Stimulated activated CD8-positive, alpha-beta memory T cell treated with anti-CD3 and anti-CD28 coated beads, Interleukin-4, amount 100 ng/mL, for 1 hour (primary cell): ENCODE measurements at places on chromosomes 7 and 10.

- DNase-seq, result no peak
Measured at GRCh38 chr7:3552499-3552898, 251.4 kb downstream of the SDK1 start.

DNA sequence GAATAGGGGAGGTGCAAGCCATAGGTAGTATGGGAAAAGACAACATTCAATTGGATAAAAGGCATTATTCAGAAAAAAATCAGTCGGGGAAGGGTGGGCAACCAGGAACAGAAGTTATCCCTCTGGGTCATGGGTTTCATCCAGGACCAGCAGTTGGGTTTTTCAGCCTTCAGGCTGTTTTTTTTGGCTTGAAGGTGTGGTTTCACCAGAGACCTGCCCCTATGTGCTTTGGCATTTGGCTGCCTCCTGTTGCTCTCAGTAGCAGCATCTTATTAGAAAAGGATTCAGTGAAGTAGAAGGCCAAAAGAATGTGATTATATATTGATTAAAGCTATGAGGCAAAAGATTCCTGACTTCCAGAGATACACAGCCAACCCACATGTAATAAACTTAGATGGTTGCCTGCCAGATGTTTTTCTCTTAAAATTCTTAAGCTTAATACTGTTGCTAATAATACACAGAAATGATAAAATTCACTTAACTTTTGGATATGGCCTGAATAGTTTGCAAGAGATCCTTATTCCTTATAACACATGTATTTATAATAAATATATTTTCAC lies 251.7 kb upstream of the CSTF2T start:
- no peak for DNase-seq

DNA sequence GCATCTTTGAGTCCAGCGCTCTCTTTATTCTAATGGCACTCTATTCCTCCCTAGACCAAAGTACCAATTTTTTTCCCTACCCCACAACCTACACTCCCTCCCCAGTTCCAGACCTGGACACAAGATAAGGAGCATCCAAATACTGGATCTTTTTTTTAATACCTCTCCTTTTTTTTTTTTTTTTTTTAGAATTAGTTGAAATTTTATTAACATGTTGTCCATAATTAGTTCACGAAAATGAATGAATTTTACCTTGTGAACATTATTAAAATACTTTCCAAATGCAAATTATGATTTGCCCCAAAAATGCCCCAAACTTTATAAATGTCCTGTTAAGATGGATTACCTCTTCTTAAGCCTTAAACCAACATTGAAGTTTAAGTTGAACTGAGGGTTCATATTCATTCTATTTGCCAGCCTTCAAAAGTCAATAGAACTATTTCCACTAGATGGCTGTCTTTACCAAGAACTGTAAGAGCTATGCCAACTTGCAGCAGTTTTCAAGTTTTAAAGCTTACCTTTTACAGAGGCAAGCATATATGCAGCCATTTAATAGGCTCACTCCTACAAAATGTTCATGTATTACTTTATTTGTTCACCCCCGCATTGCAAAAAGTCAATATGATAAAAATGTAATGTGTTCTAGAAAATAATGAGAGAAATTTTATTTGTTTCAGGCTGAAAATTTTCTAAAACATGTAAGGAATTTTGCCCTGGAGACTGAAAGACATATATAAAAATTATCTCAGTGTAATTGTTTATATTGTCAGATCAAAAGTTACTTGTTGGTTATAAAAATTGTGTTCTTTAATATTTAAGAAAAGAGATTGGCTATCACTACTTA lies 39.7 kb upstream of the TNKS2 start:
- DNase-seq, result no peak

- DNase-seq, result no peak
Measured at GRCh38 chr7:46109437-46109836, 188.4 kb upstream of the IGFBP3 start.

DNA sequence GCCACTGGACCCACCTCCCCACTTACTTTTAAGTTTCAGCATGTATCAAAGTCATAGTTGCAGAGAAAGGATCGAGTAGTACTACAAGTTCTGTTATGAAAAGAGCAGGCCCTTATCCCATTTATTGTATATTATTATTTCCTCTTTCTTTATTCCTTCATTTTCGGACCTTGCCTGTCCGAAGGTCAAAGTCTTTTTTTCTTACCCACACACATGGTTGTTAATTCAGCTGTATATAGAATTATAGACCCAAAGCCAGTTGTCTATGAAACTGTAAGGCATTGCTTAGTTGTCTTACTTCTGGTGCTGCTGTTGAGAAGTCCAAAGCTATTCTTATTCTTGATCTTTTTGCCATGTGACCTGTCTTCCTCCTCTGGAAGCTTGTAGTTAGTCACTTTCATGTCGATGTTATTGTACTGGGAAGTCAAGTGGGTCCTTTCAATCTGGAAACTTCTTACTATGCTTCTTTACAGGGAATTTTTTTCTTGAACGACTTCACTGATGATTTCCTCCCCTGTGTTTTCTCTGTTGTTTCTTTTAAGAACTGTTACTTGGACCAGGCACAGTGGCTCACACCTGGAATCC lies 8.3 kb downstream of the NUDT5 start:
- DNase-seq, result no peak

GRCh38 chr10:58993480-58994221 lies 182.8 kb upstream of the PHYHIPL start:
- DNase-seq, result no peak

DNA sequence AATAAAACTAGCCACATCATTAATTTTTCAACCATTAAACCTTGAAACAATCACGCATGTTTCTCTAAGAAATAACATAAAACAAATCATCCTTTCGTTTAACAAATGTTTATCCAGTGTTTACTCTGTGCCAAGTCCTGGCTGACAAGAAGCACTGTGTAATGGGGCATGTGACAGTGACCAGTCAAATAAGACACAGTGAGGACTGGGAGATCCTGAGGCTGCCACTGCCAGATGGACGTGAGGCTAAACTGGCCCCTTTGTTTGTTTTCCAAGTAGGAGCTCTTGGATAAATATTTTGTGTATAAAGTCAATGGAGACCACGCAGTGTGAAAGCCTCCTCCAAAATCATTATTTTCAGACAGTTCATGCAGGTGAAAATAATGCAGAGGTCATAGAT lies 626.2 kb downstream of the SUGCT start:
- no peak for DNase-seq

DNA sequence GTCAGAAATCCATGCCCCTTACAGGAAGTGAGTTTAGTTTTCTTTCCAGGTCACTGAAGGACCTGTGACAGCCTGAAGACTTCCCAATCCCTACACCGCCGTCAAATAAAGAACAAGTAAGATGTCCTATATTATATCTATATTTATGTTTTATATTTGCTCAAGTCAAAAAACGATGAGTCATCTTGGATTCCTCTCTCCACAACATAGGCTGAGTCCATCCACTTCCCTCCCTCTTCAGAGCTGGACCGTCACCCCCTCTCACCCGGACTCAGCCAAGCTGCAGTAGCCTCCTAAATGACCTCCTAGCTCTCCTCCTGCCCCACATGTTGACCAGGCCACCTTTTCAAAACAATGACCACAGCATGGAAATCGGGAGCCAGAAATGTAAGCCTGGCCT lies 53.5 kb downstream of the GLI3 start:
- no peak for DNase-seq

GRCh38 chr10:35554036-35554435 lies 51.1 kb upstream of the GJD4 start:
- DNase-seq, result no peak

- DNase-seq, result no peak
Measured at GRCh38 chr7:19709249-19709578, 377 bp upstream of the POLR1F start.

DNA sequence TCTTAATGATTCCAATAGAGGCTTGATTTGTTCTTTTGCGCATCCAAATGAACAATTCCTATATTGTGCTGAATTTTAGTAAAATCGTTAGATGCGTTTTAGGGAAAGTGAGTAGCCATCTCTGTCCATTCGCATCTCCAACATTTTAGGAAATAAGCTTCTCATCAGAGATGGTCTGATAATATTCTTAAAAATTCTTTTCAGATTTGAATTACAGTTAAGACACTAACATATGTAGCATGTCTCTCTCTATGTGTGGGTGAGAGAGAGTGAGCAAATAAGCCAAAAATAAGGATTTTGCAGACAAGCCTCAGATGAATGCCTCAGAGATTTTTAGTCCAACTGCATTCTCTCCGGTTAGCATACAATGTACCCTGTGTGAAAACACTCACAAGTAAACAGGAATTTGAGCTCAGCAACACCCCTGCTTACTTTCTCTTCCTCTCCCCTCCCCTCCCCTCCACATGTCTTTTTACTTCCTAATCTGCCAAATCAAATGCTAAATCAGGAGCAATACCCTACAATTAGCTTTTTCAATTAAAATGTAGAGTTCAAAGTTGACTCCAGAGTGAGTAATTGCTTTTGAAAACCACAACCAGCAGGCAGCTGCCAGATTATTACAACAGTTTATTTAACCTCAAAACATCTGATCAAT lies 354.4 kb downstream of the CRPPA start:
- no peak for DNase-seq

- DNase-seq, result no peak
Measured at GRCh38 chr10:6305401-6306321, 102.9 kb downstream of the PFKFB3 start.

- DNase-seq, result no peak
Measured at GRCh38 chr7:125878988-125879387, 949.4 kb upstream of the POT1 start.

- DNase-seq, result peak; percentile 19
Measured at GRCh38 chr10:100510533-100511308, 8.9 kb downstream of the SEC31B start.

- no peak for DNase-seq
Measured at GRCh38 chr10:91787810-91788209, 10.4 kb upstream of the TNKS2 start.

- DNase-seq, result no peak
Measured at GRCh38 chr7:72187179-72187578, 225.0 kb downstream of the CALN1 start.

- DNase-seq, result no peak
Measured at GRCh38 chr10:117609095-117609795, 66.7 kb downstream of the EMX2 start.

DNA sequence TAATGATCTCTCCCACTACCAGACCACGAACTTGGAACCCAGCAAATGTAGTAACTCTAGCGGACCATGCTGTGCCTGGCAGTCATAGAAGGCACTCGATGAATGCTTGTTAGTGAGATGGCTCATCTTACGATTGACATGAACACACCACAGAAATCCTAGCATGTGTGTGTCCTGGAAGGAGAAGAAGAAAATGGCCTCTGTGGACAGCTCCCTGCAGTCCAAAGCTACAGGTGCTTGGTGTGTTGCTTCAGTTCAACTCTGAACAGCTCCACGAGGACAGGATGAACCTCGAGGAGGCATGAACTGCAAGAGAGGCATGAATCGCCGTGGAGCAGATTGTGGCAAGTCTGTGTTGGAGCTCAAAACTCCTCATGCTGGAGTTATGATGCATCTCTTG lies 93.5 kb downstream of the KLF6 start:
- DNase-seq, result no peak

- no peak for DNase-seq
Measured at GRCh38 chr7:4765776-4766490, 9.5 kb upstream of the AP5Z1 start.

- DNase-seq, result peak; percentile 35
Measured at GRCh38 chr10:17029581-17030271, 99.9 kb downstream of the CUBN start.

DNA sequence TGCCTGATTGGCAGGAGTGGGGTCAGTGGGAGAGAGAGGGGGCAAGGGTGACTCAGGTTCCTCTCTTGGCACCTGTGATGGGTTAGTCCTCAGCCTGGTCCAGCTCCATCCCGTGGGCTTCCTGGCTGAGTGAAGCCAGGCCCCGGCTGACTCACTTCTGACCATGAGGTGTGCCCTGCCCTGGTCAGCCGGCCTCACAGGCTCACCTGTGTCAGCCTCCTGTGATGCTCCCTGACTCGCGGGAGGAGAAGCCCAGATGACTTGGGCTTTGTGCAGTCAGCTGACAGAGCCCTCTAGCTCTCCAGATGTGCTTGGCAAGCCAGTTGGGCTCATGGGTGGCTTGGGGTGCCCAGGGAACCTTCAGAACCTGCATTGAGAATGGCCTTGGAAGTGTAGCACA lies 16.0 kb upstream of the PPIF start:
- DNase-seq, result no peak

GRCh38 chr10:96242822-96243221 lies 28.5 kb downstream of the BLNK start:
- DNase-seq, result no peak

- no peak for DNase-seq
Measured at GRCh38 chr7:41048771-41049170, 654.1 kb downstream of the INHBA start.

- no peak for DNase-seq
Measured at GRCh38 chr7:113159746-113160339, 41.5 kb upstream of the SMIM30 start.

DNA sequence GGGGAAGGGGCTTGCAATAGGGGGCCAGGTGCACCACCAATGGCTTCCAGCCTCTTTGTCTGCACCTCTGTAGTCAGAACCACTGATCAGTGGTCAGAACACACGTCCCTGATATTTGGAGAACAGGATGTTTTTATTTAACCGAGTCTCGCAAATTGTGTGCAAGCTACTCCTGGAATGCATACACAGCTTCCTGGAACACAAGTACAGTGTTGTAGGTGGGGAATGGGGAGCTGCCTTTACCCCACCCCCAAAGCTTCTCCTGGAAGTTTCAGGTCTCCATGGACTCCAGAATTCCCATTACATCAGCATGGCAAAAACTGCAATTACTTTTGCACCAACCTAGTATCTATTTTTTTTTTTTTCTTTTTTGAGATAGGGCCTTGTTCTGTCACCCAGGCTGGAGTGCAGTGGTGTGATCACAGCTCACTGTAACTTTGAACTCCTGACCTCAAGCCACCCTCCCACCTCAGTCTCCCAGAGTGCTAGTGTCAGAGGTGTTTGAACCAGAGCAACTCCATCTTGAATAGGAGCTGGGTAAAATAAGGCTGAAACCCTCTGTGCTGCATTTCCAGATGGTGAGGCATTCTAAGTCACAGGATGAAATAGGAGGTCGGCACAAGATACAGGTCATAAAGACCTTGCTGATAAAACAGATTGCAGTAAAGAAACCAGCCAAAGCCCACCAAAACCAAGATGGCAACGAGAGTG lies 374.0 kb downstream of the CALN1 start:
- no peak for DNase-seq

DNA sequence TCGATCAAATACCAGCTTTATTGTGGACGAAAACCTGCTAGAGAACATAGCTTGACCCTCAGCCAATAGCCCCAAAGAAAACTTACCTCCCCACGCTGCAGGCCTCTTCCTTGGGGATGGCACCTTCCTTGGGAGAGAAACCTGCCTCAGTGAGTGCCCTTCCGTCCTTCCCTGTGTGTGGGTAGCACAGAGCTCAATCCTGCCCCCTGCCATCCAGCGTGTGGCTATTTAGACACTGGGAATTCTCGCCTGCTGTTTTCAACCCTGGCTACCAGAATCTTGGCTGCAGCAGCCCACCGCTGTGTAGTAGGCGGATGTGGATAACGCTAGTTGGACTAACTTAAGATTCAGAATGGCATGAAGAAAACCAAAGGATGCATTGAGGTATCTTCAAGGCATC lies 238.2 kb downstream of the TEX36 start:
- DNase-seq, result no peak

GRCh38 chr10:27355918-27356573 lies 115.4 kb upstream of the ACBD5 start:
- DNase-seq, result no peak
